ENCODE measurements at places on chromosomes 12 and 14.

GRCh38 chr14:96888593-96888992 lies 91.4 kb downstream of the VRK1 start:
- no peak for DNase-seq

DNA sequence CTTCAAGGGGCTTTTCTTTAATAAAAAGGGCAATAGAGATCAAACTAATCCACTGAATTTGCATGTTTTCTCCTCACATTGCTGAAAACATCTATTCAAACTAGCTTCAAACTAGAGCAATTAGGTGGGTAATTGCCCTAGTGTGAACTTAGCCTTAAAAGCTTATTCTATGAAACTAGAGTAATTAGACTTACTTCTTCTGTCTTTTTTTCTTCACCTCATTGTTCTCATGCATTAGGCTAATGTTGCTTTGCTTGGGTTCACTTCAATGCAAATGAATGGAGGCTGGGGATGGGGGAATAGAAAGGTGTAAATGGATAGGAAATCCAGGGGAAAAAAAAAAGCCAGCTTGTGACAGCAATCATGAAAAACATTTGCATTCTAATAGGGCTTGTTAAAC lies 414.8 kb upstream of the LMO3 start:
- DNase-seq = no peak

- DNase-seq = peak; percentile 58
Observed at GRCh38 chr12:100668945-100669536, 95.6 kb downstream of the GAS2L3 start.

DNA sequence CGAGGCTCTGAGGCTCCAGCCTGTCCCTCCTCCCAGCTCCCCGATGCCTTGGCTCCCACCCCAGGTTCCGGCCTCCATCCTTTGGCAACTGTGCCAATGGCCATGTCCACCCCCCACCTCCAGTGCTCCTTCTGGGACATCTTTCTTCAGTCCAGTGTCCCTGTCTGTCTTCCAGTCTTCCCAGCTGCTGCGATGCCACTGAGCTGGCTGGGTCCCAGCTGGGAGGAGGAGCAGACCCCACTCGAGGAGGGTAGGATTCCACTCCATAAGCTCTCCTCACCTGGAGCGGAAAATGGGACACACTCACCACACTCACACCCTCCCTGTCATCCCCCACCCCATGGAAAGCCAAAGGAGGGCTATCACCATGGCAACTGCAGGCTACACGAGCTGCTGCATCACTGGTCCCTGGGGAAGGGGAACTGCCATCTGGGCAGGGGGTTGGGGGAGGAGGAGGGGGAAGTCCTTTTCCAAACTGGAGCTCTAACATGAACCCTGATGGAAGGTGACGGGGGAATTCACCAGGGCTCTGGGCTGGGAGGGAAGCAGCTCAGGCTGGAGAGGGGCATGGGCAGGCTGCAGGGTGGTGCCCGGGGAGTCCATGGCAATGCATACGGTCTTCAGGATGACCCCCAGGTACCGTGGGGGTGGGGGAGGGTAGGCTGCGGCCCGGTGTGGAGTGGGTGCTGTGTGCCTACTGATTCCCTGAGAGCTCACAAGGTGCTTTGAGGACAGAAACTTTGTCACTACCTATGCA lies 94.3 kb downstream of the LRRC74A start:
- DNase-seq = peak; percentile 45

DNA sequence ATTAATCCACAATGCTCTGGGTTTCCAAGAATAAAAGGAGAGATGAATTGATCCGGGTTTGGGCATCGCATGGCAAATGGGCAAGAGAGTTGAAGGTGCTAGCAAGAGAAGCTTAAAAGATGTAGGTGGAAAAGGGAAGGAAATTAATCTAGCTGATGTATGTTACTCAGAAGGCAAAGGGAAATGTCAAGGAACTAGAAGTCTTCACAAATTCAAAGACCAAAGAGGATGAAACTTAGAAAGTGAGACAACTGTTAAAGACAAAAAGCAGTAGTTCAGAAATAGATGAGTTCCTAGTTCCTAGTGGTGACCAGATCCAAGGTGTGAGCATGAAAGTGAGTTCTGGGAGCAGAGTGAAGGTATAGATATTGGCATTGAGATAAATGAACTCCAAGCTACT lies 228.3 kb downstream of the SEC23A start:
- DNase-seq = no peak

- no peak for DNase-seq
Observed at GRCh38 chr12:124621296-124621660, 53.9 kb upstream of the NCOR2 start.

GRCh38 chr14:103889313-103890051 lies 38.8 kb upstream of the TDRD9 start:
- no peak for DNase-seq

DNA sequence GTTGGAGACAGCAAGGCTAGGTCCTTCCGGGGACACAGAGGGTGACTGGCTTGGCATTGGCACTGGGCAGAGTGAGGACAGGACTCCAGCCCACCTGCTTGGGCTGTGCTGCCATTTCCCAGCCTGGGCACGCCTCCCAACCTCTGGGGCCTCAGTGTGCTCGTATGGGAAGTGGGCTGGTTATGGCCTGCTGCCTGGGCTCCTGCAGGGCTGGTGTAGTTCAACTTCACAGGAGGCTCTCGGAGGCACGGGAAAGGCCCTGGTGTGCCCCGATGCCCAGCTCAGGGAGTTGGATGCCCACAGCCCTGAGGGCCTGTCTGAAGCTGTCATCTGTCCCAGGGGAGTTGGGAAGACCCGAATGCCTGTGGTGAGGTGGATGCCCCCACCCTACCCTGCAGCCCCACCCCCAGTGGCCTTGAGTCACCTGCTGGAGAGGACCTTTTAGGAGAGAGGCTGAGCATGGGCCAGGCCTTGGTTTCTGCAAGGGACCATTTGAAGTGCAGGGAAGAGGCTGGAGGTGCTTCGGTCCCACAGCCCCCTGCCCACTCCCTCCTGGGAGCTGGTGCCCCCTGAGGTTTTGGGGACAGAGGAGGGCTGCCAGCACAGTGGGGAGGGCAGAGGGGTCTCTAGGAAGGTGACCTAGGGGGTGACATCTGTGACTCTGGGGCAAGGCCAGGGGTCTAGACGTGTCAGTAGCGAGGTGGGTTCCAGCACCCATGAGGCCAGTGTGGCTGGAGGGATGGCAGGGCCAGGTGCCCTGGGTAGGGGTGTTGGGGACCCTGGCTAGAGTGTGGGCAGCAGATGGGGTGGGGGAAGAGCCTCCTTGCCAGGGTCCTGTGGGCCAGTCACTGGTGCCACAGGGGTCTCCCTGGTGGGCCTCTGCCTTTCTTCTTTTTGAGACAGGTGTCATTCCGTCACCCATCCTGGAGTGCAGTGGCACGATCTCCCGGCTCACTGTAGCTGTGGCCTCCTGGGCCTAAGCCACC lies 9.1 kb downstream of the ULK1 start:
- DNase-seq = no peak

GRCh38 chr12:31278424-31278823 lies 47.5 kb downstream of the SINHCAF start:
- DNase-seq = no peak

- DNase-seq = no peak
Observed at GRCh38 chr12:25427337-25428249, 125.5 kb downstream of the LMNTD1 start.

DNA sequence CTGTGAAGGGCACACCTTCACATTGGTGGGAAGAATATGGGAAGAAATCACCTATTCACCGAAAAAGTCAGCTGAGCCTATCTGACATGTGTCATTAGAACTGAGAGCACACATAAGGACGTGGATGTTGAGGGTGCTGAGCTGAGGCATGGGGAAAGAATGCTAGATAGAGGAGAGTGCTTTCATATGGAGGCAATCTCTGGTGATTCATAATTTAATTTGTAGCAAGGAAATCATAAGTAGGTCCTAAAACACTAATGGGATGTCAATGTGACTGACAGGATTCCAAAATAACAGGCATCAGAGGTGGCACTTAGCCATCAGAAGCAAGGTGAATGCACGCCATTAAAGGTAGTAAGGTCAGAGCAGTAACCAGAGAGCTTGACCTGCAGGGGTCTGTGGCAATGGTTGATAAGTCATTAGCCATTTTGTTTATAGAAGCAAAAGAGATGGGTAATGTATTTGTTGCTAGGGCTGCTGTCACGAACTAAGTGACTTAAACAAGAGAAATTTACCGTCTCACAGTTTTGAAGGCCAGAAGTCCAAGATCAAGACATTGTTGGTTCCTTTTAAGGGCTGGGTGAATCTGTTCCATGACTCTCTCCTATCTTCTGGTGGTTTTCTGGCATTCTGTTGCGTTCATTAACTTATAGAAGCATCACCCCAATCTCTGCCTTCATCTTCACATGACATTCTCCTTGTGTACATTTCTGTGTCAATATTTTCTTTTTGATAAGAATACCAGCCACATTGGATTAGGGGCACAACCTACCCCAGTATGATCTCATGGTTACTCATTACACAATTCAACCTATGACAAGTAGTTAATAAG lies 69.3 kb downstream of the ANKS1B start:
- DNase-seq = no peak

DNA sequence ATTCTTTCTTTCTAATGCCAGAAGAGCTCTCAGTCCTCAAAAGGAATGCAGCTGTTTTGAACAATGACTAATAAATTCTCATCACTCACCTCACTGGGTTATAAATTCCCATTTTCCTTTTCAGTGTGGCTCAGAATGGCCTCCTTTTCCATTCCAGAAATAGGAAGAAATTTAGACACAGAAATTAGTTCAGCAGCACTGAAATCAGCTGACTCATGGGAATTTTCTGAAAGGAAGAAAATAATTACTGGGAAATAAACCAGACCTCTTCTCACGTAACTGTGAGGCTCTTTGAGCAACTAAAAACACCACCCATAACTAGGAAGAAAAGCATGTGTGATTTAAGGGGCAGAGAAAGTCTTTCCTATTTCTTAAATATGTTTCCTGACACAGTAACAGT lies 23.8 kb downstream of the CD163 start:
- DNase-seq = no peak

- DNase-seq = no peak
Observed at GRCh38 chr14:96096639-96097610, 57.8 kb downstream of the C14orf132 start.

DNA sequence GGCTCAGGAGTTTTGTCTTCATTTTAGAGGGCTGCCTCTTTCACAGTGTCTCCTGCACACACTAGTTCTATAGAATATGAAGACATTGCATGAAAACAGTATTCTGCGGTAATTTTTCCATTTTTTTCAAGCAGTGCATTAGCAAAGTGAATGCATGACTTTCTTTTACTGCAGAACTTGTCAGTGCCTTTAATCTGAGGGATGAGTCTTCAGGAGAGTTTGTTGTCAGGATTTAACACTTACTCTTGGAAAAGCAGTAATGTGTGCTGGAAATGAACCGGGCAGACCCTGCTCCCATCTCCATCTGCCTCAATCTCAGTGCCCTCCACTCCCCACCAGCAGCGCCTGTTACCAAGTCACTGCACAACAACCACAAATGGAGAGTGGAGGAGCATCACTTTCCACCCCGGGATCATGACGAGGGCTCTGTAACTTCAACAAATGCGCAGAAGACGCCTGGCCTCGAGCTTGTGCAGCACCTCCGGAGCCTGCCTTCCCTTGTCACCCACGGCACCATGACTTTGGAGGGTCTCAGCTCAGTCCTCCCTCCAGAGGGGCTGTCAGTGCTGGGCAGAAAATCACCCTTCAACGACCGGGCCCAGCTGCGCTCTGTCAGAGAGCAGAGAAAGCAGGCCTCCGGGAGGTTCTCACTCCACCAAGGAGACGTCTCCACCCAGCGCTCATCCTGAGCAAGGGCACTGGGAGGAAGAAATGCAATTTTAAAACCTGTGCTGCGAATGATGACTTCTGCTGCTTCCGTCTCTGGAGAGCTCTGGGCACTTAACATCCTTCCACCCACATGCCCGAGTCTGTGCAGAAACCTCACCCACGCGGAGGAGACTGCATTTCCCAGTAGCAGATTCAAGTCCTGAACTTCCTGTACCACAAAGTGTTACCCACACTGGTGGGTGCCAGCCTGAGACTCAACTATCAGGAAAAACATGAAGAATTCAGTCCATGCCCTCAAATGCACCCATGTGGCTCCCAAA lies 255.7 kb downstream of the ADGRD1 start:
- no peak for DNase-seq

DNA sequence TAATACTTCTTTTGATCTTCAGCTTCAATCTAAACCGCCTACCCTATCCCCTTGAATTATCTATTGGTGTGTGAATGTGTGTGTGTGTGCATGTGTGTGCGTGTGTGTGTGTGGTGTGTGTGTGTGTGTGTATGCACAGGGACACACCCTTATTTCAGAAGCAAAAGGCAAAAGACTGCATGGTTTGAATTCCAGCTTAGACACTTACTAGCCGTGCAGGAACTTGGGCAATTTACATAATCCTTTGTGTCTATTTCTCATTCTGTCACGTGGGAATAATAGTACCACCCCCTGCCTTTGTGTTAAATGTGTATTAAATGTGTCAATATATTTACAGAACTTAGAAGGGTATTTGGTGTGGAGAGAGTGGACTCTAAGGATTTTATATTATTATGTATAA lies 251.7 kb downstream of the TMEM132C start:
- no peak for DNase-seq

DNA sequence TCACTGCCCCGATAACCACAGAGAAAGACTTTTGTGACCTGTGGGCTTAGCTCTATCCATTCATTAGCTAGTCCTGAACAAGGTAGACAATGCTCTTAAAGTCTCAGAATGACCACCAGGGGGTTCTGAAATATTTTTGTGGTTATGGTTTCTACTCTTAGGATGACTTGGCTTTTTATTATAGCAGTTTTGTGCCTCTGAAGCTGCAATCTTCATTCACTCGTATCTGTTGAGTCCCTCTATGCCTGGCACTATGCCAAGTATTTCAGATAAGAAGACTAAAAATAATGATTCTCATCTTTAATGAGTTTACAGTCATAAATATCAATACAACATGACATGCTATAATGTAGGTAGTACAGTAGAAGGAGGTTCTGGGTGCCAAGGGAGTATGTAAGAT lies 130.8 kb upstream of the TRHDE start:
- DNase-seq = peak; percentile 25

DNA sequence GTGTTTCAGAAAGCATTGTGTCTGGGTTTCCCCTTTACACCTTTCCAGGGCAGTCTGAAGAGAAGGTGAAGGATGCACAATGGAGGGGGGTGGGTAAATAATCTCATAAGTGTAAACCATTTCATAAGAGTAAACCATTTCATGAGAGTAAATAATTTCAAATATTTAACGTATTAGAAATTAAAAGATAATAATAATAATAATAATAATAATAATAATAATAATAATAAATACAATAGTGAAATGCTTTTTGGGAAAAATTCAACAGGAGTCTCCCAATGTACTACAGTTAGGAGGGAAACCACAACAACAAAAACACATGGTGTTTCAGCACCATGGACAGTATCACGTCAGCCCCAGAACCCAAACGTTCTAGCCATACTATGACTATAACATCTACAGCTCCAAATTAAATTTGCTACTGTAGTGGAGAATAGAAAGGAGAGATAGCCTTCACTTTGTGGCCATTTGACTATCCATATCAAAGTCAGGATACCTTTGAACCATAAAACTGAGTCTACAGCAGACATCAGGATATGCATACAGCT lies 691.8 kb downstream of the BCL11B start:
- no peak for DNase-seq

DNA sequence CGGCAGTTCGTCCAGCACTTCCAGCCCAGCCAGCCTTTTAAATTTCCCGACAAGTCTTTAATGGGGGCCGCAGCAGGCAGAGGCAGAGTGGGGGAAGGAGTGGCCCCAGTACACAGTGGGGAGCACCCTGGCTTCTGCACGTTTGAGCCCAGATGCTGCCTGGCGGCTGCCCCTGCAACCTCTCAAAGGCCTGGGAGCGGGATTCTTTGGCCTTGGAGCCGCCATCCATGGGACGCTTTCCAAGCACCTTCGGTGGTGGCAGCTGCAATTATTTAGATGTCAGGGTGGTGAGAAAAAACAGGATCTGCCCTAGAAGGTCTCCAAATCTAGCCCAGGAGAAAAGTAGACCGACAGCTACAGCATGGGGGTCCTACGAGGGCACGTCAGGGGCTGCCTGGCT lies 46.0 kb downstream of the FAM222A start:
- DNase-seq = no peak

Data from Kasumi-1 (cell line).